ENCODE measurements at places on chromosomes 2 and 18. TPM values are rescaled to one million over a fixed set of nuclear protein-coding genes. Genes with fewer than 3 reads are reported as not detected.

DNA sequence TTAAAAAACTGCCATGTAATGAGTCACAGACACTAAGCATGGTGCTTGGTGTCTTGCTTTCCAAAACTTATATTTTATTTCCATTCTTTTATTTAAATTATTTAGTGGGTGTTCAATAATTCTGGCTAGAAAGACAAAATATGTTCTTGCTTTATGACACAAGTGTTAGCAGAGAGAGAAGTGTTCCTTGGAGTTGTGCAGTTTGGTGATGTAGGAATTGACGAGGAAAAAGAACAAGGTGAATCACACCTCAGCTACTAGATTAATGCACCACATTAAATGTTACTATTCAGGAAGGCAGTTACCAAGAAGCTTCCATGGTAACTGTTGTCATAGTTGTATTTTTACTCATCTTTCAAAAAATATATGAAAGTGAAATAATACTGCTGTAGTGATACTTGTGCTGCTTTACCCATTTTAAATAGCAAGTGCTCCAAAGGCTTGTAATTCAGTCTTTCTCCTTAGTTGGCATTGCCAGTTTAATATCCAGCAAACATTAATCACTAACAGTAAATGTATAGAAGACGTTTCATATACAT is 28.3 kb downstream of the ADAM23 start:
- no peak for ATAC-seq
- H3K27me3 ChIP-seq: no peaks in the 10 kb centered on the region
- H3K27ac ChIP-seq: no peak overlapping the region
- no peak overlapping the region for H3K4me3 ChIP-seq
- no peaks in the 10 kb centered on the region for H3K4me1 ChIP-seq
- no peaks in the 10 kb centered on the region for H3K36me3 ChIP-seq

DNA sequence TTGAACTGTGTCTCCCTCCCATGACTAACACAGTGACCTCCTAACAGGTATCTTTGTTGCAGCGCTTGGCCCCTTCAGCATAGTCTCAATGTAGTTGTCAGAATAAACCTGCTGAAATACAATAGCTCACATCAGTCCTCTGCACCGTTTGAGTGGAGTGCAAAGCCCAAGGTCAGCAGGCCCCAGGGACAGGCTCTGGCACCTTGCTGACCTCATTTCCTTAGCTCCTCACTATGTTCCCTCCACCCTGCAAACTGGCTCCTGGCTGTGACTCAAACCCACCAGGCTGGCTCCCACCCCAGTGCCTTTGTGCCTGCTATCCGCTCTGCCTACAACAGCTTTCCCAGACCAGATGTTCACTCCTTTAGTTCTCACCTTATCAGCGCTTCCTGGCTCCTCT is 146.7 kb downstream of the LRATD1 start:
- no peaks in the 10 kb centered on the region for H3K4me1 ChIP-seq
- no peaks in the 10 kb centered on the region for H3K27me3 ChIP-seq
- no peak overlapping the region for H3K27ac ChIP-seq
- no peak for ATAC-seq
- H3K36me3 ChIP-seq: no peaks in the 10 kb centered on the region
- no peak overlapping the region for H3K4me3 ChIP-seq

GRCh38 chr18:14026199-14026598 is 106.0 kb downstream of the ZNF519 start:
- no peak for ATAC-seq
- H3K4me1 ChIP-seq: no peaks in the 10 kb centered on the region
- H3K27ac ChIP-seq: no peak overlapping the region

DNA sequence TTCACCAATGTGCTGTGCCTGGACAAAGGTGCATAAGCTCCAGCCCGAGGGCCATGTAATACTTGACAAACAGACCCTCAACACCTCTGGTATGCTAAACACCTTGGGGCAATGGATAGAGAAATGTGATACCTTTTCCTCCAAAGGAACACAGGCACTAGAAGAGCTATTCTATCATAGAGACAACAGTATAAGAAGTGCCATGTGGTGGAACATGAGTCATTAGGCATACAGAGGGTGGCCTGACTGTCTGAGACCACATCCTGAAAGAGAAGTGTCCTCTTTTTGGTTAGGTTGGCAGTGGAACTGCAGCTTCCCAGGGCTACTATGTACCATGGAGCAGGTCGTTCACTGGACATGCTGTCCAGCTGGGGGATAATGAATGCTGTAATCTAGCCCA is 153.9 kb downstream of the INSIG2 start:
- ATAC-seq: no peak
- H3K27ac ChIP-seq: no peak overlapping the region
- no peak overlapping the region for H3K4me3 ChIP-seq
- no peaks in the 10 kb centered on the region for H3K4me1 ChIP-seq
- peaks cover 27% of the 10 kb centered on the region for H3K27me3 ChIP-seq
- no peaks in the 10 kb centered on the region for H3K36me3 ChIP-seq

- no peaks in the 10 kb centered on the region for H3K4me1 ChIP-seq
- H3K27ac ChIP-seq: no peak overlapping the region
- H3K4me3 ChIP-seq: no peak overlapping the region
- no peaks in the 10 kb centered on the region for H3K36me3 ChIP-seq
Measured at GRCh38 chr18:49841236-49842217, 28.2 kb upstream of the ACAA2 start.

DNA sequence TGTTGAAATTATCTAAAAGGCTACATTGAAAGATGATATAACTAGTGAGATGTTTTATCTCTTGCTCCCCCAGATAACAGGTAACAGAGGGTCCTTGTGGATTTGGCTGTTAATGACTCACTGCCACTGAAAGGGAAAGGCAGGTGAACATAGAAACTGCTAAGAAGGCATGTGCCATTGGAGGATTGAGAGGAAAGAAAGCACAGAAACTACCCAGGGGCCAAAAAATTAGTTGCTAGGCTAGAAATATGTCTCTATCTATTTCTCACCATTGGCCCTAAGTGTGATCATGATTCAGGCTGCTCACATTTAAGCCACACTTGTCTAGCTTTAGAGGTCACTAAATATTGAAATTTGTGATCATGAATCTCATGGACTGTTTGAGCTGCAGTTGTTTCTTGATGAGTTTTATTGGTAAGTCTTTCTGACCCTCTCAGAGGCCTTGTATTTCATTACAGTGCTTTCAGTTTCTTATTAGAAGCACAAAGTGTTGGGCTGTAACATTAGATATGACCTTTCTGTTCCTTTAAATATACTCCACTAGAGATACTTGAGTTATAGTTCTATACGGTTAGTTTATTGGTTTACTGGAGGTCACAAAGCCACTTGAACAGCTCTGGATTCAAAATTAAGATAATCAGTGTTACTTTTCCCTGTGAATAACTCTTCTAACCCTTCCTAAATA is 26.2 kb downstream of the NAB1 start:
- H3K27me3 ChIP-seq: no peaks in the 10 kb centered on the region
- peaks cover 22% of the 10 kb centered on the region for H3K4me1 ChIP-seq
- H3K27ac ChIP-seq: no peak overlapping the region
- ATAC-seq: no peak
- H3K4me3 ChIP-seq: no peak overlapping the region

DNA sequence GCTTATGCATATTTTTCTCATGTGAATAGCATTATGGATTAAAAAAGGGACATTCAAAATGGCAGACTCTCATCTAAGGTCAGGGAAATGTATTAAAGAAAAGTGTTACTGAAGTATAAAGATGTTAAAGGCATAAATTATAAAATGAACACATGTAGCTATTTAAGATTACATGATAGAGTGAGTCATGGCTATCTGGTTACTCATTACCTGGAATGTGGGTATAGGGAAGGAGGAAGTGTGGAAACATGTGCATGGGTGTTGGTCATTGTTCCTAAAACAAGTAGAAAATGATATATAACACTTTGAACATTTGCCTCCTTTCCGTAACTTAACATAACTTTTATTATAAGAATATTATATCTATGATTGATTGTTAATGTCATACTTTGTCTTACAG is 66.4 kb downstream of the MYO1B start:
- H3K4me3 ChIP-seq: no peak overlapping the region
- no peaks in the 10 kb centered on the region for H3K27me3 ChIP-seq
- no peaks in the 10 kb centered on the region for H3K4me1 ChIP-seq
- ATAC-seq: no peak

DNA sequence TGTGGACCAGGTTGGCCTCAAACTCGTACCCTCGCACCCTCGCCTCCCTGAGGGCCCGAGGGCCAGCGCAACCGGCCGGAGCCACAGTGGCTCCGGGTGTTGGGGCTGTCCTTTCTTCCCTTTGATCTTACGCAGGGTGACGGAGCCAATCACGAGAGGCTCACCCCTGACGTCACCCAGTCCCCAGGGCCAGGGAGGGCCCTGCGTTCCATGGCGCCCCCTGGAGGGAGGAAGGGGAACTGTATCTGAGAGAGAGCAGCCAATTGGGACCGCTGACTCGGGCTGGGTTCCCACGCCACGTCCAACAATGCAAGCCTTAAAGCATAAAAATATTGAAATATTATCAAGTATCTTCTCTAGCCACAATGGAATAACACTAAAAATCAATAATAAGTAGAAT is 432.8 kb upstream of the LRRTM4 start:
- H3K36me3 ChIP-seq: no peaks in the 10 kb centered on the region
- H3K4me3 ChIP-seq: no peak overlapping the region
- H3K27ac ChIP-seq: no peak overlapping the region
- ATAC-seq: no peak
- H3K27me3 ChIP-seq: no peaks in the 10 kb centered on the region

- H3K4me1 ChIP-seq: no peaks in the 10 kb centered on the region
- no peak overlapping the region for H3K4me3 ChIP-seq
- no peaks in the 10 kb centered on the region for H3K36me3 ChIP-seq
- H3K27ac ChIP-seq: no peak overlapping the region
- ATAC-seq: no peak
Measured at GRCh38 chr2:2840681-2841300, 509.7 kb upstream of the MYT1L start.

- H3K27me3 ChIP-seq: no peaks in the 10 kb centered on the region
- H3K27ac ChIP-seq: no peak overlapping the region
- H3K4me1 ChIP-seq: no peaks in the 10 kb centered on the region
- ATAC-seq: no peak
- H3K4me3 ChIP-seq: no peak overlapping the region
Measured at GRCh38 chr2:16774091-16774490, 108.5 kb upstream of the CYRIA start.

- no peak for ATAC-seq
- no peak overlapping the region for H3K4me3 ChIP-seq
- peaks cover 4% of the 10 kb centered on the region for H3K4me1 ChIP-seq
- H3K36me3 ChIP-seq: no peaks in the 10 kb centered on the region
- no peaks in the 10 kb centered on the region for H3K27me3 ChIP-seq
- no peak overlapping the region for H3K27ac ChIP-seq
Measured at GRCh38 chr2:215882689-215883088, 130.7 kb downstream of the MREG start.

GRCh38 chr2:31070339-31071125 is 67.7 kb downstream of the GALNT14 start:
- no peak overlapping the region for H3K4me3 ChIP-seq
- no peaks in the 10 kb centered on the region for H3K4me1 ChIP-seq
- H3K27me3 ChIP-seq: peaks cover 28% of the 10 kb centered on the region
- H3K36me3 ChIP-seq: no peaks in the 10 kb centered on the region
- no peak overlapping the region for H3K27ac ChIP-seq
- no peak for ATAC-seq

GRCh38 chr18:77249569-77250500 is at the start of gene GALR1:
Gene GALR1, plus strand, starts transcription at chr18:77249848. Its CDS starts 701 bp downstream, at chr18:77250549.
- no peak for ATAC-seq
- H3K4me3 ChIP-seq: peak within 1 kb of the TSS; percentile 36
- H3K36me3 ChIP-seq: no peaks in the 10 kb centered on the region
- H3K27ac ChIP-seq: no peak within 1 kb of the TSS
- H3K27me3 ChIP-seq: peaks cover 69% of the 10 kb centered on the region

- H3K4me1 ChIP-seq: peaks cover 22% of the 10 kb centered on the region
- H3K27me3 ChIP-seq: no peaks in the 10 kb centered on the region
- no peaks in the 10 kb centered on the region for H3K36me3 ChIP-seq
- no peak for ATAC-seq
Measured at GRCh38 chr2:67212203-67212602, 184.9 kb upstream of the ETAA1 start.

GRCh38 chr2:187415449-187415848 is 32.6 kb downstream of the CALCRL start:
- H3K27me3 ChIP-seq: no peaks in the 10 kb centered on the region
- no peak overlapping the region for H3K27ac ChIP-seq
- no peak overlapping the region for H3K4me3 ChIP-seq
- no peaks in the 10 kb centered on the region for H3K4me1 ChIP-seq

DNA sequence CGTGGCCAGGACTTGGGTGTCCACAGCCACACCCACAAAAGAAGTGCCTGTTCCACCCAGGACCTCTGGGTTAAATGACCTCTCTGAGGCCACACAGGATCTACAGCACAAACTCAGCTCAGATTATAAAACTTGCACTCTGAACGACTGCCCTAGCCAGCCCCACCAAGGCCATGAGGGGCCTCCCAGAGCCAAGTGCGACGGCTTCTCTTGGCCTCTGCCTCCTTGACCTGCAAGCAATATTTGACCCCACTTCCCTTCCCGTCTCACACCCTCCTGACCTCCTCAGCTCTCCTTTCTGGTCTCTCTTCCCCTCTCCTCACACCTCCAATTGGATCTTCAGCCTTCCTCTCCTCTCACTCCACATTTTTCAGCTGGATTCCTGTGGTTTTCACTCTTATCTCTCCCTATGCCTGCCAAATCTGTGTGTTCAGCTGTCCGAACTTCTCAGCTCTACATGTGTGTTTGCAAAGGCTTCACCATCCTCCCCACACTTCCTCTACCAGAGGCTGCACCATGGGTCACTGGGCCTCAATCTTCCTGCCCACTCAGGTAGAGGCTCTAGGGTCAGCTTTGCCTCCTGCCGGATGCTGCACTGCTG is 25.3 kb upstream of the STEAP3 start:
- H3K27ac ChIP-seq: no peak overlapping the region
- no peak overlapping the region for H3K4me3 ChIP-seq
- no peaks in the 10 kb centered on the region for H3K4me1 ChIP-seq

- no peak overlapping the region for H3K4me3 ChIP-seq
- ATAC-seq: no peak
- H3K4me1 ChIP-seq: peaks cover 31% of the 10 kb centered on the region
- H3K27me3 ChIP-seq: peaks cover 18% of the 10 kb centered on the region
- no peaks in the 10 kb centered on the region for H3K36me3 ChIP-seq
Measured at GRCh38 chr2:119544939-119545475, 758 bp downstream of the CFAP221 start.

RAB31 gene
- total RNA-seq: 159 TPM

ANKRD23 gene
- total RNA-seq: 1.2 TPM

SPDYA gene
- 1.0 TPM for total RNA-seq

GAL3ST2 gene
- total RNA-seq: not detected

NRBP1 gene
- 90.7 TPM for total RNA-seq

REG3G gene
- total RNA-seq: not detected

ELOA2 gene
- total RNA-seq: not detected

HYCC2 gene
- 12.0 TPM for total RNA-seq

SCN2A gene
- 0.12 TPM for total RNA-seq

FNDC4 gene
- 7.0 TPM for total RNA-seq

DSC3 gene
- total RNA-seq: 0.62 TPM

TNS1 gene
- total RNA-seq: 825 TPM

Measured in gastroesophageal sphincter (tissue), 4 donors.